ENCODE measurements at places on chromosomes 5 and 9. TPM values are rescaled to one million over a fixed set of nuclear protein-coding genes. Genes with fewer than 3 reads are reported as not detected.

The SLC4A9 gene
- total RNA-seq = not detected

The PCDH12 gene
- total RNA-seq = 9.2 TPM

The IGFBPL1 gene
- not detected for total RNA-seq

The SYNPO gene
- 86.0 TPM for total RNA-seq

The LEAP2 gene
- total RNA-seq = 0.16 TPM

The SLC36A2 gene
- total RNA-seq = not detected

The FOXI1 gene
- not detected for total RNA-seq

The PCDHA1 gene
- total RNA-seq = not detected

The ZNF618 gene
- 4.4 TPM for total RNA-seq

The WDR38 gene
- total RNA-seq = not detected
